Fibroblast of skin of right quadriceps (primary cell): ENCODE measurements at places on chromosomes 7 and 10.
A peak's percentile ranks its signal among the peaks of the same experiment; 100 is the strongest.

- no peak for DNase-seq
Measured at GRCh38 chr7:135538376-135538775, 19.3 kb upstream of the NUP205 start.

DNA sequence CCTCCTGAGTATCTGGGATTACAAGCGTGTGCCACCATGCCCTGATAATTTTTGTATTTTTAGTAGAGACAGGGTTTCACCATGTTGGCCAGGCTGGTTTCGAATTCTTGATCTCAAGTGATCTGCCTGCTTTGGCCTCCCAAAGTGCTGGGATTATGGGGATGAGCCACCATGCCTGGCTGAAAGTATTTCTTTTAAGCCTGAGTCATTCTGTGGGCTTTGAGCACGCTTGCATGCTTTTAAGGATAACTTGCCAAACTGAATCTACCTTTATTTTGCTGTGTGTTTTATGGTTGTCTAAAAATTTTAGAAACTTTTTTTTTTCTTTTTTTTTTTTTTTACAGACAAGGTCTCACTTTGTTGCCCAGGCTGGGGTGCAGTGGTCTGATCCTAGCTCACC is 33.2 kb downstream of the CNNM2 start:
- DNase-seq: peak; percentile 3

GRCh38 chr7:21185653-21186265 is 242.1 kb upstream of the SP4 start:
- DNase-seq: no peak

DNA sequence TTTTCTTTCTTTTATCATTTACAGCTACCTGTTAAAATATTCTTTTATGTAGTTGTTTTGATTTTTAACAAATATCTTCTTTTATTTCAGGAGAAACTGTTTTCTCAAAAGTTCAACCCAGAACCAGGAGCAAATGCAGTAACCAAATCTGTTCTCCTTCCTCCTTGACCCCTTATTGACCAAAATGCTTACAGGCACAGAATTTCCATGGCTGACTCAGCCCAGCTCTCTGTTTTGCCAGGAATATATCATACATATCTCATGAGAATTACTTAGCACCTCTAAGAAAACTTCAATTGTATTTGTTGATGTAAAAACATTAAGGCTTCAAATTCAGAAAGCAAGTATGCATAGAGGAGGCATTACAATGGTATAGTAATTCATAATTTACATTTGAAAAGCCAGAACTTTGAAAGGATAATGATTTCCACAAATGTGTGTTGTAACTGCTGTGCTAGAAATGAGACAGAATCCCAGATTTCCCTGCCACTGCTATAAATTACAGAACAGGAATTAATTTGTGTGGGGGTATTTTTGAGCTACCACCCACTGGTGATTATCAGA is 2.2 kb downstream of the GSAP start:
- no peak for DNase-seq

DNA sequence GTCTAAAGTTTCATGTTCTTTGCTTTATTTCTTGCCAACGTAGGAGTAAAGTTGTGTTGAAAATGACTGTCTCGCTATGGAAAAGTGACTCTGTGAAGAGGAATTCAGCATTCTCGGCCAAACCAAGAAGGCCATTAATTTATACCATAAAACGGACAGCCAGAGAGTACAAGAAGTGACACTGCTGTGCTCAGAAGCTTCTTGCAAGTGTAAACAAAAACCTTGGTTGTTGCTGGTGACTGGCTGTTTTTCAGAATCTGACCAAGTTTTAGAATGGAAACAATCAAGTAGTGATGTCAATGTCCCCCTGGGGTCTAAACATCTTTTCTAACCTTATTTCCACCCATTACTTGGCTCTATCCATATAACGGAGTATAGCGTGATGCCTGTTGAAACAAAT is 201.9 kb downstream of the INHBA start:
- peak; percentile 49 for DNase-seq

GRCh38 chr7:122137251-122138077 is 6.6 kb downstream of the AASS start:
- DNase-seq: peak; percentile 81

DNA sequence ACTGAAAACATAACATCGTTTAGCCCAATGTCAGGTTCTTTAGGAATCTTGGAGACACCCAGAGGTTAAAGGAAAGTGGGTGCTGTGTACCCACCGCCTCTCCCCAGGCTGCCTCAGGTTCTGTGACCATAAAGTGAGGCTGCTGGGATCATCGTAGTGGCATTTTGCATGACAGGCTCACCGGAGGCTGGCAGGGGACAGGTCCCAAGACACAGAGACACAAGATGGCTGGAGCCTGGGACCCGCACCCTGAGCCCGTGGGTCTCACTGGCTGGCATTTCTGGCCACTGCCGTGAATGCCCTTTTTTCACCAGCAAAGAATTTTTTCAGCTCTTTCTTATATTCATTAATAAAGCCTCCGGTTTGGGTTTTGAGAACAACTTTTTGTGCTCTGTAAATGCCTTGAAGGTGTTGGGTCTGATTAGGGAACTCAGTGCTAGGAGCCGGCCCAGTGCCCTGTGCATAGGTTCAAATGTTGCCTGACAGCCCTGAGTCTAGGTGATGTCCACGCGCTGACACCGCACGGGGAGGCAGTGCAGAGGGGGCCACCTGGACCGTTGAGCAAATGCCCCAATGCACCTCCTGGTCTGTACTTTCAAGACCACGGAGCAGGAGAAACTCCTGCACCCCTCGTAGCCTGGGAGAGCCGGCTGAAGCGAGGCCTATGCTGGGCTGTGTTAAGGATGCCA is 130.0 kb downstream of the PAXIP1 start:
- DNase-seq: no peak

GRCh38 chr7:128242661-128243060 is 1.6 kb downstream of the LEP start:
- DNase-seq: no peak

DNA sequence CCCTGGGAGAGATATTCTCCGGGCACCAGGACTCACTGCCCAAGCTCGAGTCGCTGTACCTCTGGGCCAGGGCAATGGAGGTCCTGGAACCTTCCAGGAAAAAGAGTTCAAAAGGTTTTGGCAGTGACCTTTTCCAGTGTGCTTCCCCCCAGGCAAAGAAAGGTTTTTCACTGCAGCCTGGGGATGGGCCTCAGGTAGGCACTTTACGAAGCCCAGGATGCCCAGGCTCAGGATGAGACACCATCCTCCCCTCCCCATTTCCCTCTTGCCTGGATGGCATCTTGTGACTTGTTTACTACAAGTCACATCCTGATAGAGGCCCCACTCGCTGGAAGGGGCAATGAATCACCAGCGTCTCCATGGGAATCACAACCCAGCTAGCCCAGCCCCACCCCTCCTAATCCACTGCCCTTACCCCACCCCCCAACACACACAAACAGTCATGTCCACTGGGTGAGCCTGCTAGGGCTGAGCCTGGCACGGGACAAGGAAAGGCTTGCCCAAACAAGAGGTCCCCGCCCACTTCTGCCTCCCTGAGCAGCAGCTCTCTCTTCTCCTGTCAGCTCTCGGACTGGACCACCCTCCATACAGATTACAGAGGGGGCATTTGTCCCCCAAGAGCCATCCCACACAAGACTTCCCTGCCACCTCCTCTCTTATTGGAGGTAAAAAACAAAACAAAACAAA is 93.8 kb upstream of the SMNDC1 start:
- DNase-seq: peak; percentile 95

GRCh38 chr10:116919706-116920105 is 70.4 kb downstream of the ENO4 start:
- no peak for DNase-seq

- DNase-seq: no peak
Measured at GRCh38 chr7:112648781-112649180, 141.4 kb downstream of the TMEM168 start.
